ENCODE measurements at places on chromosomes 7 and 10.

GRCh38 chr10:72086466-72087391 lies 1.6 kb downstream of the SPOCK2 start:
- no peak for DNase-seq

DNA sequence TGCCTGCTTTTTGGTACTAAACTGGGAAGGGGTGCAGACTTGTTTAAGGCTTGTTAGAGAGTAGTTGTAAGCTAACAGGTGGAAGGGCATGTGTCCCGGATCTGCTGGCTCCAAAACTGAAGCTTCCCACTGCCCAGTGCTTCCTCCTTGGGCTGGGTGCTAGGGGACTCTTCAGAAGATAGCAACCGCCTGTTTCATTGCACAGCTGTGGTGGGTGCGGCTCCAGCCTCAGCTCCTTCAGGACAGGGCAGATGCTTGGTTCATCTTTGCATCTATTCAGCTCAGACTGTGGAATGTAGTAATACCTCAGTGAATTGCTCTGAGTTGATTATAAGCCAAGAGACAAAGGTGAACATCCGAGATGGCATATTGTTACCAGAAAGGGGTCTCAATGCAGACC lies 527.1 kb downstream of the TYW1 start:
- DNase-seq = no peak

DNA sequence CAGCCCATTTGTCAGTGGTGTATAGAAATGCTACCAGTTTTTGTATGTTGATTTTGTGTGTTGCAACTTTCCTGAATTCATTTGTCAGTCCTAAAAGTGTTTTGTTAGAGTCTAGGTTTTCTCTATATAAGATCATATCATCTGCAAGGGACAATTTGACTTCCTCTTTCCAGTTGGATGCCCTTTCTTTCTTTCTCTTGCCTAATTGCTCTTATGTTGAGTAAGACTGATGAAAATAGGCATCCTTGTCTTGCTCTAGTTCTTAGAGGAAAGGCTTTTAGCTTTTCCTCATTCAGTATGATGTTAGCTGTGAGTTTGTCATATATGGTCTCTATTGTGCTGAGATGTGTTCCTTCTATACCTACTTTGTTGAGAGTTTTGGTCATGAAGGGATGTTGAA lies 161.7 kb upstream of the TPK1 start:
- no peak for DNase-seq

DNA sequence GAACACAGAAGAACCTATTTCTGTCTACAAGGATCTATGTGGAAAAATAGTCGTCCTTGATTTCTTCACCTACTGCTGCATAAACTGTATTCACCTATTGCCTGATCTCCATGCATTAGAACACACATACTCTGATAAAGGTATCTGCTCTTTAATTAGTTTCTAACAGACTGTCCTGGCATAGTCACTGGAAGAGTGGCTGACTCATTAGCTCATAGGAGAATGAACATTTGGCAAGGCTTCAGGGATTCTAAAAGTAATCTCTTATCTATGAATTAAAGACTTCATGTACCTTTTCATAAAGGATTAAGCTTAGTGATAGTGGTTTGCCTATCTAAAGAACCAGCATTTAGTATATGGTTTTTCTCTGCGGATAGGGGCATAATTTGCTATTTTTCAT lies 4.1 kb downstream of the NHLRC2 start:
- no peak for DNase-seq

- no peak for DNase-seq
Observed at GRCh38 chr10:129030603-129030895, 436.5 kb upstream of the MGMT start.

DNA sequence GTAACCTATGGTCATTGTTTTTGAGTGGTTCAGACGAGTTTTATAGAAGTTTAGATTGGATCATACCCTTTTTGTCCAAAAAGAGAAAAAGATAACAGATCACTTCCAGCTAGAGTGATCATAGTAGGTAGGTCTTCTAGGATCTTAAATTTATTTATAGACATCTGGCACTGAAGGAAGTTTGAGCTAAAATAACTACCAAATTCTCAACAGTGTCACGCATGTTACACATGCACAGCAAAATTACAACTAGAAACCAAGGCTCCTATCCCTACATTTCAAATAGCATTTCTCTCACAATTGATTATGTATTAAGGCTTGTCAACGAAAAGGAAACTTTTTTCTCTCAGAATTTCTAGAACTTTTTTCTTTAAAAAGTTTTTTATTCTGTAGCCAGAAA lies 2.3 kb downstream of the CALU start:
- DNase-seq = no peak

- DNase-seq = no peak
Observed at GRCh38 chr7:36781011-36781738, 56.9 kb upstream of the AOAH start.

- DNase-seq = no peak
Observed at GRCh38 chr10:25357269-25357668, 182.5 kb downstream of the GPR158 start.

- no peak for DNase-seq
Observed at GRCh38 chr7:112280267-112280666, 73.8 kb downstream of the ZNF277 start.

DNA sequence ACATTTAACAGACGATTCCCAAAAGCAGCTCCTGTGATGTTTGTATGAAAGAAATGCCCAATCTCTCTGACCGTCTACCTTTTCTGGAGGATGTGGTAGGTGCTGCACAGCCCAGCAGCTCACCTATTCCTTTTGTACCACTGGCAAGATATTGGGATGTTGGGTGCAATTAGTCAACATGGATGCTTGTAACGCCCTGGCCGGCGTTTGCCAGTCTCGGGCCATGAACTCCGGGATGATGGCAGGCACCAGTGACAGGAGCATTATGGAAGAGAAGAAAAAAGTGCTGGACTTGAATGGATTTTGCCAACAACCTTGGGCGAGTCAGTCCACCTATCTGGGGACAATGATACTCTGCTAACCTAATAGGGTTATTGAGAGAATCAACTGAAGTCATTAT lies 69.0 kb upstream of the ZNF438 start:
- DNase-seq = no peak

DNA sequence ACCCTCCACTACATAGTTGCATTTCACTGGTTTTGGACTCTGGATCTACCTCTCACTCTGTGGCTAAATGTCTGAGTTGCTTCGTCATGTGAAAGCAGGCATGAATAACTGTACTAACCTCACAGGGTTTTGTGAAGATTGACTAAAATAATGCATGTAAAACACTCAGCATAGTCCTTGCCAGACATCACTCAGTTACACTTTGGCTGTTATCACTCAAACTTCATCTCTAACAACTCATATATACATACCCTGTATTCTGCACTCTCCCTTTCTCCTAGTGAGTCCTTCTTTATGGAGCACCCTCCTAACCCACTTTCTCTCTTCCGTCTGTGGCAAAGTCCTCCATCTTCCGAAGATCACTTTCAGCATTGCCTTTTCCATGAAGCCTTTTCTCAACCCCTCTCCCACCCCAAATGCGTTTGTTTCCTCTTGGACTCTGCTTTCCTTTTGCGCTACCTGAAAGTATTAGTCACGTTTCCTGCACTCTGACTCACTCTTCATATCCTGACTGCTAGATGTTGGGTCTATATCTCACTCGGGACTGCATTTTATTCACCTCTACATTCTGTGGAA lies 72.6 kb downstream of the OSBPL3 start:
- DNase-seq = no peak

DNA sequence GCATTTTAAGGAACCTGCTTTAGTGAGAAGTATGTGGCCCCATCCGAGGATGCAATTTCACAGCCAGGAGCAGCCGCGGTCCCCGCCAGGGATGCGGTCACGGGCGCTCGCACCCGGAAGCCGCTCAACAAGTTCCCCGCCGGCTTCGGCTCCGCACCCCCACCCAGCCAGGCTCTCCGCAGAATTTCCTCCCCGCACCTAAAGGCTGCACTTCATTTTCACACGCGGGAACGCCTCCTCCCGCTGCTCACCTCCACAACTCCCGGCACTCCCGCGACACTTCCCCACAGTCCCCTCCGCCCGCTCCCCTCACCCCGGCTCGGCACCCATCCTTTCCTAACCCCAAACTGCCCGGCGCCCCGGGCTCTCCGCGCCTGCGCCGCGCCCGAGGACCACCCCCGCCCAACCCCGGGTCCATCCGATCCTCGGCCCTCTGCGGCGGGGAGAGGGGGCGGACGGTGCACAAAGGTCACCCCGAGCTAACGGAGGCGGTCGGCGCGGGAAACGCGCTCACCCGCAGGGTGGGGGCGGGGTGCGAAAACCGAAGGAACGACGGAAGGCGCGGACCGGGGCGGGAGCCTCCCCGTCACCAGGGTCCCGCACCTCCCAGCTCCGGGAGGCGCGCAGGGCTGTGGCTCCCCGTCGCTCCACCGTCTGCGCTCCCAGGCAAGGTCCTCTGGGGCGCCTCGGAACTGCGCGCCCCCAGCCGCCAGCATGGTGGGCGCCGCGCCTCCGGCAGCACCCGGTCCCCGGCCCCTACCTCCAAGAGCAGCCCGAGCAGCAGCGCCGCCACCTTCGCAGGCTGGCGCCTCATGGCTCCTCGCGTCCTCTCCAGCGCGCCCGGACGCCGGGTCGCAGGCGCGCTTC lies 558 bp downstream of the VOPP1 start:
- no peak for DNase-seq

- DNase-seq = no peak
Observed at GRCh38 chr10:96201525-96201924, 69.8 kb downstream of the BLNK start.

GRCh38 chr10:131657985-131658330 lies 242.8 kb upstream of the PPP2R2D start:
- no peak for DNase-seq

DNA sequence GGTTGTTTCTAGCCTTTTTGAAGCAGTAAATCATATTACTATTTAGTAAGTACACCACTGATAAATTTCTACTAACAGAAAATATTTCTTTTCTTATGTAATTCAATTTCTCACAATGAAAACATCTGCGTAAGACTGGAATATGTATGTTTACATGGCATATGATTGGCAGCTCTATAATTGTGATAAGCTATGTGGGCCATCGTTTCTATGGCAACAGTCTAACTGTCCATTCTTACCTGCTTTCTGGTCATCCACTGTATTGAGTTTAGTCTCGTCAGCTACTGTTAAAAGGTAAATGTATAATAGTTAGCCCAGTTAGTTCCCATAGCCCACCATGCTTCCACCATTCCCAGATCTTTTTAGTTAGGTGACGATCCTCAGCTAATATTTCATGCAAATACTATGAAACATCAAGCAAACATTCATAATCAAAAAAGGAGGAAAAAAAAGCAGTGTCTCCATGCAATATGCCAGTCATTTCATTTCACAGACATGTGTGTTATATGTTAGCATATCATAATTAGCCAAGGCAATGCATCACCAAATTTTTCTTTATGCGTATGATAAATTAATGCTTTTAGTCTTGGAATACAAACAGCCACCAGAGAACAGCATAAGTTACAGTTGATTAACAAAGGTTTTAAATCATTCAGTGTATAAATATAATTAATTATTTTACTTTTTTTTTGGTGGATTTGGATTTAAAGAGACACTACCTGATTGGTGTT lies 479.0 kb downstream of the PARD3 start:
- no peak for DNase-seq

DNA sequence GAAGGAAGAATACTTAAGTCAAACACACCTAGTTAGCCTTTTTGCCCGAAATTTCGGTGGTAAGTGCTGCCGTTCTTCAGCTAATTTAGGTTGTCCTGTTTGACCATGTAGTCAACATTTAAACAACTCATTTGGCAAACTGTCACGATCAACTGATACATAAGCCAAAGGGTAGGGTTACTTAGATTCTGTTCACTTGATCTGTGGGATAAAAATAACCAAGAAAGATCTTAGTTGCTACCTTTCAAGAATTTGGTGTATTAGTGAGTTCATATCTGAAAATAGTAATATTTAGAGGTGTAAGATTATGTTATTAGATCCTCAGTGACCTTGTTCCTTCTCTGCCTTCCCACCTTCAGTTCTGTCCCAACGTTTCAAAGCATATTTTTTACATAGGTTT lies 2.0 kb downstream of the TNKS2 start:
- no peak for DNase-seq

GRCh38 chr10:13708256-13708990 lies 121.7 kb downstream of the PRPF18 start:
- DNase-seq = no peak

- DNase-seq = no peak
Observed at GRCh38 chr10:91006752-91007346, 86.0 kb upstream of the ANKRD1 start.
